ENCODE measurements at places on chromosomes 12 and 14.

GRCh38 chr14:20612403-20612802, 21.2 kb upstream of the RNASE12 start:
- no peak for DNase-seq

- DNase-seq = no peak
Observed at GRCh38 chr12:6124411-6125309, at the start of gene VWF. Gene VWF (minus strand): TSS chr12:6124670. CDS start chr12:6123196, 1,474 bp downstream.

DNA sequence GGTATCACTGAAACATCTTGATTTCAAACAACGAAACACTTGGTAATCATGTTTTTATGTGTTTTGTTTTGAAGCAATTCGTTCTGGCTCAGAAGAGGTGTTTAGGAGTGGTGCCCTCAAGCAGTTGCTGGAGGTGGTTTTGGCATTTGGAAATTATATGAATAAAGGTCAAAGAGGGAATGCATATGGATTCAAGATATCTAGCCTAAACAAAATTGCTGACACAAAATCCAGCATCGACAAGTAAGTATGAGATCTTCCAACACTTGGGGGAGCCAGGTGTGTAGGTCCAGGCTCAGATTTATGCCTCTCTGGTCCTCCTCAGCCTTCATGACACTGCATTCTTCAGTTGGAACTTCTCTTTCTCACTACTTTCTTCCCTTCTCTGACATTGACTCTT, 110.1 kb downstream of the GPR135 start:
- DNase-seq = no peak

DNA sequence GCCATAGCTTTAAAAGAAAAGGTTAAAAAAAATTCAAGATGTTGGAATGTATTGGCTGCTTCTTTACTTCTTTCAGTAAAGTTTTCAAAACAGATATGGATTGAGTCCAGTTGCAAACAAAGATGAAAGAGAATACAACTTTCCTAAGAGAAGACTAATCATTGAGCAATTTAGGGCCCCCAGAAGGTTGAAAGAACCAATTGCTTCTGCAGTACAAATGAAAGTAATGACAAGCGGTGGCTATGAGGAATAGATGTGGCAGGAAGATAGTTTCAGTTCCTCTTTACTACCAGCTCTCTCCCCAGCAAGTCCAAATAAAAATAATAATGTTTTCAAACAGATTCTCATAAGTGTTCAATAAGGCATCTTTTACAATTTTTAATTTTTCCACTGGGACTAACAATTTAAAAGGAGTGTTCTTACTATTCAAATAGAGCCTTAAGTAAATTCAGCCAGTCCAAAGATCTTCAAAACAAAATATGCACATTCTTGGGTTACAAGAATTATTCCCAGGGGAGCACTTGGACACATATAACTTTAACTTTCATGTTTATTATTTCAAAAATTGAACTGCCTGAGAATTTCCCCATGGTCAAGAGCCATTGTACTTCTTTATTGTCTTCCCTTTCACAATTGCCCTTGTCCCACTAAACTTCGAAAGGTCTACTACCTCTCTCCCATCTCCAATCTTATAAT, 62.3 kb upstream of the PPP1R12A start:
- DNase-seq = no peak

DNA sequence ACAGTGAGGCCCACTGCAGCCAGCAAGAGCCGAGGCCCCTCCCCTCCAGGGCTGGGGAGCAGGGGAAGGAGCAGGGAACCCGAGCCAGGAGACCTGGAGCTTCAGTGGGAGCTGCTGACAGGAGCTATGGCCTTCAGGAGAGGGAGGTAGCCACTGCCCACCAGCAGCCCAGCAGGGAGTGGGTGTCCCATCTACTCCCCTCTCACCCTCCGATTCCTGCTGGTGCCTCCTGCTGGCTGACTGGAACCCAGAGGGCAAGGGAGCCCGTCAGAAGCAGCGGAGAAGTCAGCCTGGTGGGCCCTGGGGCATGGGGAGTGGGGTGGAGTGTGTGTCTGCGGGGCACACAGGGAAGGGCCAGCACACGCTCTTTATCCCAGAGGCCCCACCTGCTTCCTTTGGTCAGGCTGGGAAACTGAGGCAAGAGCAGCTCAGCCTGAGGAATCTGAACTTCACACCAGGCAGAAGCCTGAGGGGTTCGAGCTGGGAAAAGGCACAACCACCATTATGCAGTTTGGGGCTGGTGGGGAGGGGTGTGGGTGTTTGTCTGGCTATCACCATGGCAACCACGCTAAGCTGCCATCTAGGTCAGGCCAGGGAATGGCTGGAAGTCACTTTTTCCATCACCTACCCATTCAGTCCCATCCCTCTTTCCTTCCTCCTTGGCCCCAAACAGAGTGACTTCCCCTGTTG, 36.8 kb upstream of the PLEKHG6 start:
- DNase-seq = no peak

- DNase-seq = no peak
Observed at GRCh38 chr14:76715511-76716081, 45.7 kb upstream of the VASH1 start.

GRCh38 chr14:81450100-81450531, 50.0 kb upstream of the STON2 start:
- no peak for DNase-seq

Data from effector memory CD4-positive, alpha-beta T cell (primary cell).